ENCODE measurements at places on chromosomes 11 and 22.

- no peak for DNase-seq
These were observed 76.8 kb upstream of the BIRC3 start for GRCh38 chr11:102240502-102240901.

DNA sequence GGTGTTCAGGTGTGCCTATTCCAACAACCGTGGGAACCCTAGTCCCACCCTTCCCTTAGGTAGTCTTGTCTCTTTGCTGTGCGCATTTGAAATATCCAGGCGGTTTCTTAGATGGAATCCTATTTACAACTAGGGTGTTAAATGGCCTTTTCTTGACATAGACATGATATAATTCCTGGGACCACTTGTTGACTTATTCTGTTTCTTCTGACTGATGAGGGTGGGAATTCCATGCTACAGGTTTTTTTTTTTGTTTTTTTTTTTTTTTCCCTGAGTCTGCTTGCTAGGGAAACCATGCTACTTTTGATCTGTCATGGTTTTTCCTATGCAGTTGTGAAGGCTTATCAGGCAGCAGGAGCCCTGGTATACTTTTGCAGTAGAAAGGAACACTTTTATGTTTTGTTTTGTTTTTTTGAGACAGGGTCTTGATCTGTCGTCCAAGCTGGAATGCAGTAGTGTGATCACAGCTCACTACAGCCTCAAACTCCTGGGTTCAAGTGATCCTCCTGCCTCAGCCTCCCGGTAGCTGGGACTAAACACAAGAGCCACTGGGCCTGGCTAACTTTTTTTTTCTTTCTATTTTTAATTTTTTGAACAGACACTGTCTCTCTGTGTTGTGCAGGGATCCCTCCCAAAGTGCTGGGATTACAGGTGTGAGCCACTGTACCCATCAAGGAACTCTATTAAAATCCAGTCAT is 1.5 kb downstream of the STIM1 start:
- no peak for DNase-seq

- DNase-seq: no peak
These were observed 90.5 kb upstream of the VPREB1 start for GRCh38 chr22:22154040-22154439.

- DNase-seq: no peak
These were observed 509 bp upstream of the PRRG4 start for GRCh38 chr11:32829157-32829679.

DNA sequence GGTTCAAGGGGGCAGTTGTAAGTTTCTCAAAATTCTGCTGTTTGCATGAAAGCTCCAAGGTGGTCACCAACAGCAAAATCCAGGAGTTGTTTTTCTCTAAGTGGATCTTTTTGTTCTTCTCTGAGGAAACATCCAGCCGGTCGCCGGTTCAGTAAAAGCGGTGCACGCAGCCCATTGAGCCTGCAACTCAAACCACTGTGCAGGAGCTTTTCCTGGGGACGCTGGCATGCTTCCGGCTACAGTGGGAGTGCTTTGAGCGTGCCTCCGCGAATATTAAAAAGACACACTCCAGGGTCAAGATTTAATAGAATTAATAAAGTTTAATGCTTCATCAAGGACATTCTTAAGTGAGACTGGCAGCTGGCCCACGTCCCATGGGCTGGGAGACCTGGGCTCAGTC is 25.4 kb downstream of the IGF2 start:
- DNase-seq: no peak

GRCh38 chr22:46721501-46722085 is 16.5 kb downstream of the CERK start:
- DNase-seq: no peak

- no peak for DNase-seq
These were observed 44.4 kb downstream of the APOL3 start for GRCh38 chr22:36116127-36116526.

- no peak for DNase-seq
These were observed 126.4 kb downstream of the EHF start for GRCh38 chr11:34747251-34747650.

DNA sequence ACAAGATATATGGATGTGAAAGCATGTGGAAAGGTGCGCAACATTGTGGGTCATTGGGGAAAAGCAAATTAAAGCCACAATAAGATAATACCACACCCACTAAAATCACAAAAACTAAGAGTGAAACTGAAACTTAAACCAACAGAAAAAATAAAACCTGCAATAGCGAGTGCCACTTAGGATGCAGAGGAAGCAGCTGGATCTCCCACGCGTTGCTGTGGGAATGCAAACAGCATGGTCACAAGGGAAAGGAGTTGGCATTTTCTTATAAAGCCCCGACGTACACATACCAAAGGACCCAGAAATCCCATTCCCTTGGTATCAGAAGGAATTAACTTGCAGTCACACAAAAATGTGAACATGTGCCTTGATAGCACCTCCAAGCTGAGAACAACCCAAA is 712.0 kb downstream of the TBC1D22A start:
- no peak for DNase-seq
